ENCODE measurements at places on chromosomes 6 and 20. TPM values are rescaled to one million over a fixed set of nuclear protein-coding genes. Genes with fewer than 3 reads are reported as not detected.

The BHLHE23 gene
- not detected for total RNA-seq

The HDGFL1 gene
- total RNA-seq, result not detected

The TTLL9 gene
- total RNA-seq, result 0.06 TPM

The HLA-DMB gene
- 2.5 TPM for total RNA-seq

The DPPA5 gene
- not detected for total RNA-seq

The MPIG6B gene
- total RNA-seq, result not detected

The SCRT2 gene
- not detected for total RNA-seq

The DEFB113 gene
- not detected for total RNA-seq

The MDC1 gene
- 19.2 TPM for total RNA-seq

The ZNF831 gene
- total RNA-seq, result not detected

The ULBP3 gene
- total RNA-seq, result 3.7 TPM

The ZBTB12 gene
- 5.3 TPM for total RNA-seq

The PBOV1 gene
- total RNA-seq, result not detected

The DSTN gene
- 688 TPM for total RNA-seq

The MLIP gene
- total RNA-seq, result not detected

The SYNDIG1 gene
- 2.3 TPM for total RNA-seq

The ELOVL2 gene
- 6.8 TPM for total RNA-seq

The HEY2 gene
- not detected for total RNA-seq

The ZGPAT gene
- 28.6 TPM for total RNA-seq

The DNAAF9 gene
- total RNA-seq, result 4.8 TPM

The KIAA1755 gene
- 0.08 TPM for total RNA-seq

The FAM162B gene
- not detected for total RNA-seq
